ENCODE measurements at places on chromosomes 3 and 15. TPM values are rescaled to one million over a fixed set of nuclear protein-coding genes. Genes with fewer than 3 reads are reported as not detected.

SNX4 gene
- total RNA-seq = 45.9 TPM

CPNE4 gene
- total RNA-seq = 18.1 TPM

ITIH1 gene
- not detected for total RNA-seq

ATP10A gene
- total RNA-seq = 4.9 TPM

ROBO1 gene
- total RNA-seq = 88.7 TPM

TCAIM gene
- total RNA-seq = 25.3 TPM

FSTL1 gene
- 180 TPM for total RNA-seq

GRAMD2A gene
- total RNA-seq = 0.35 TPM

GPX1 gene
- total RNA-seq = 165 TPM

ARHGEF26 gene
- total RNA-seq = 19.3 TPM

BNC1 gene
- 0.35 TPM for total RNA-seq

DAPK2 gene
- total RNA-seq = 8.5 TPM

TTLL13 gene
- 0.19 TPM for total RNA-seq

CHSY1 gene
- 49.7 TPM for total RNA-seq

TMEM108 gene
- total RNA-seq = 5.3 TPM

IMPG2 gene
- total RNA-seq = 0.40 TPM

TLNRD1 gene
- 31.7 TPM for total RNA-seq

FAM174B gene
- total RNA-seq = 10.6 TPM

PRSS50 gene
- 0.35 TPM for total RNA-seq

ADIPOQ gene
- total RNA-seq = not detected

LMAN1L gene
- not detected for total RNA-seq

SAMMSON gene
- total RNA-seq = not detected

AGBL1 gene
- 0.05 TPM for total RNA-seq

GATM gene
- 10.7 TPM for total RNA-seq

STRA6 gene
- total RNA-seq = 146 TPM

RPL39L gene
- 32.2 TPM for total RNA-seq

VWA5B2 gene
- total RNA-seq = 0.36 TPM

IGDCC3 gene
- total RNA-seq = 298 TPM

TPM1 gene
- 71.0 TPM for total RNA-seq

LCMT2 gene
- 18.8 TPM for total RNA-seq

FGD5 gene
- 0.27 TPM for total RNA-seq

C3orf70 gene
- 15.9 TPM for total RNA-seq

HAPLN3 gene
- total RNA-seq = 2.9 TPM

IRAK2 gene
- total RNA-seq = 0.44 TPM

ABI3BP gene
- total RNA-seq = not detected

CDC25A gene
- 63.0 TPM for total RNA-seq

SPPL2A gene
- 51.7 TPM for total RNA-seq

CYP8B1 gene
- not detected for total RNA-seq

CPNE9 gene
- total RNA-seq = 1.3 TPM

ZNF620 gene
- 24.0 TPM for total RNA-seq

RASGRP1 gene
- 1.8 TPM for total RNA-seq

DVL3 gene
- 93.8 TPM for total RNA-seq

DUOXA2 gene
- total RNA-seq = not detected

ADCY5 gene
- total RNA-seq = 2.2 TPM

CCR3 gene
- total RNA-seq = not detected

All from neural crest cell (in vitro differentiated cells).